ENCODE measurements at places on chromosomes 7 and 10. TPM values are rescaled to one million over a fixed set of nuclear protein-coding genes. Genes with fewer than 3 reads are reported as not detected.

DNA sequence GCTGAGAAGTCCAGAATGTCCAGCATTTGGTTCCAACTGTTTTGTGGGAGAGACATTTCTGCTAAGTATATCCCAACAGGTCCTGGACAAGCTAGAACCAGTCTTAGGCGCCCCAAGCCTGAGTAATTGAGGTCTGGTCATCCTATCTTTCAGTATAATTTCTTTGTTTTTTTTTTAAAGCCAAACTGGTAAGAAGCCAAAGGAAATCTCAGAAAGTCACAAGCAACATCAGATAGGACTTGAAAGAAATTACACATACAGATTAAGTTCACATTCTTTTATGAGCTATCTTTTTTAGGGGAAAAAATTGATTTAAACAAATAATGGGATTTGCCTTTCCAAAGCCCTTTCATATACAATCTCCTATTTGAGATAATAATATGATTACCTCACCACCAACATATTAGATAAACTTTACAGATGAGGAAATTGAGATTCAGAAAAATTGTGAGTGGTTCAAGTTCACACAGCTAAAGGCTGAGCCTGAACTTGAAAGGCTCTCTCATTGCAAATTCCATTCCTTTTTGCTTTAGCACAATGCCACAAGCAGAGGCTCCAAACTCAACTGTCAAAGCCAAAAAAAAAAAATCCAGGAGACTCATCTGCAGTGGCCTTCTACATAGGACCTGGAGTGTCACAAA is 15.0 kb downstream of the PDLIM1 start:
- DNase-seq: no peak

GRCh38 chr10:130138479-130138866 is 2.3 kb downstream of the GLRX3 start:
- DNase-seq: no peak

GRCh38 chr7:18231854-18232253 is 204.2 kb upstream of the PRPS1L1 start:
- no peak for DNase-seq

DNA sequence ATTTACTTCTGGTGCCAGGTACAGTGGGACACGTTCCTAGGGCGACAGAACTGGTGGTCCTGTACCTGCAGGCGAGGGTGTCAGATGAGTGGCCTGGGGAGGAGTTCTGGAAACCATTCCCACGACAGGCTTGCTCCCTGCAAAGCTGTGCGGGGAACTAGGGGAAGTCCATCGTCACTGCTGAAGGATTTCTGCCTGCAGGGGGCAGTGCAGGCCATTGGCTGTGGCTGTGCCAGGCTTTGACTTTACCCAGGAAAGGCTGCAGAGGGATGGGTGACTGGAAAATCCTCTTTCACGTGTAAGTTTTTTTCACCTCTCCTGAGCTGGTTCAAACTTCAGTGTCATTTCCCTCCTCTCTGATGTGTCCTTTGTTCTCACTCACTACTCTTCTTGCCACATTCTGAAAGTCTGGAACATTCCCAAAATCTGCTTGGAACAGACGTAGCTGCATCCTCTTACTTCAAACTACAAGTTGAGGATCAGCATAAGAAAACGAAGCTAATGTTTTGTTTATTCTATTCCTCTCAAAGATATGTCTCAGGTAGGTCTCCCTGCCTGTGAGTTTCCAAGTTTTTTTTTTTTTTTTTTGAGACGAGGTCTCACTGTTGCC is 126.5 kb downstream of the SH2D4B start:
- peak; percentile 91 for DNase-seq

- no peak for DNase-seq
Measured at GRCh38 chr7:99123571-99124033, 20.3 kb downstream of the SMURF1 start.

GRCh38 chr10:89164080-89164479 is 43.0 kb downstream of the CH25H start:
- DNase-seq: no peak

Gene TAC1
- total RNA-seq: not detected

Gene MINDY4
- 2.1 TPM for total RNA-seq

Gene GPR85
- total RNA-seq: 4.6 TPM

Gene RET
- total RNA-seq: 0.94 TPM

Gene UROS
- total RNA-seq: 69.5 TPM

All from cardiac septum (tissue), 1 donor.